A549 (cell line): ENCODE measurements at places on chromosomes 12 and 14.

DNA sequence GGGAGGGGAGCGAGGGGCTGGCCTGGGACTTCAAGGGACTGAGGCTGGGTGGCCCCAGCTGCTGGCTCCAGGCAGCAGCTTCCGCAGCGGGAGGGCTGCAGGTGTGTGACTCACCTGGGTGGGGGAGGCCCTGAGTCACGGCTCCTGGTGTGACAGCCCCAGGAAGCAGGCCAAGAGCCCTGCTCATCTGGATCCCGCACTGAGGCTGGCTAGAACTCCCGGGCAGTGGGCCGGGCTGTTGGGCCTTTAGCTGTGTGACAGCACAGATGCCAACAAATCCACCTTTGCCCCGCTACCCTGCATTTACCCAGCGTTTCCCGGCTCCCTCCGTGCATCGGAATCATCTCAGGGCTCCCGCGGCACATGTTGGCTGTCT, 180.0 kb upstream of the PRMT8 start:
- DNase-seq: no peak

- no peak for DNase-seq
These were observed 7.5 kb downstream of the TMED2 start for GRCh38 chr12:123591702-123592481.

GRCh38 chr12:130775953-130776856, 60.1 kb upstream of the RIMBP2 start:
- peak; percentile 62 for DNase-seq

- no peak for DNase-seq
These were observed 50.4 kb downstream of the ITPR2 start for GRCh38 chr12:26782372-26783130.

DNA sequence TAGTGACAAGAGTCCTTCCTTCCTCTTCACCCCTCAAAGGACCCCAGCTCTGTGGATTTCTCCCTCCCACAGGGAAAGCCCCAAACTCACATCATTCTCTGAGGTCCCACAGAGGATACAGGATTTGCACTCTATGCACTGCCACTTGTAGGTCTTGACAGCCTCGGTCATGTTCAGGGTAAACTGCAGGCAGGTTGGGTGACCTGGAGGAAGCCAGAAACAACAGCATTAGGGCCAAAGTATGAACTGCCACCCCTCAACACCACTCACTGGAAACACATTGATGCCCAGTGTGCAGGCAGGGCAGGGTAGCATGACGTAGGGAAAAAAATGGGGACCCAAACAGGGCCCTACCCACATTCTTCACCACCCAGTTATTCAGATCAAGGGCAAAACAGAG, 264.4 kb downstream of the DPF3 start:
- no peak for DNase-seq

GRCh38 chr12:93379326-93379980, 1.7 kb downstream of the NUDT4 start:
- no peak for DNase-seq

DNA sequence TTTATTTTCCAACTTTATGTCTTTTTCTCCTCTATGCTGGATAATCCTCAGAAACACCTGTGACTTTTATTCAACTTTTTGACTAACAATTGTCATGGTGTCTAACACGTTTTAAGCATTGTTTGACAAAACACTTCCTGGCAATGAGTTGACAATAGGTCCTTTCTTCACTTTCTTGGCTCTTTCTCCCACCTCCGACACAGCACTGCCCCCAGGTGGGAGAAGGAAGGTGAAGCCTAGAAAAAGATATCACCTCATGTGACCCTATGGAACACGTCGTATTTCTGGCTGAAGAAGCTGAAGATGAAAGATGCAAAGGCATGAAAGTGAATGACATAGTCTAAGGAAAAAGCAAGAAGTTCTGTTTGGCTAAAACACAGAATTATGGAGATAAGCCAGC, 430.0 kb downstream of the ETNK1 start:
- DNase-seq: peak; percentile 28

- DNase-seq: no peak
These were observed 178.1 kb downstream of the ADGRD1 start for GRCh38 chr12:131131808-131132117.

DNA sequence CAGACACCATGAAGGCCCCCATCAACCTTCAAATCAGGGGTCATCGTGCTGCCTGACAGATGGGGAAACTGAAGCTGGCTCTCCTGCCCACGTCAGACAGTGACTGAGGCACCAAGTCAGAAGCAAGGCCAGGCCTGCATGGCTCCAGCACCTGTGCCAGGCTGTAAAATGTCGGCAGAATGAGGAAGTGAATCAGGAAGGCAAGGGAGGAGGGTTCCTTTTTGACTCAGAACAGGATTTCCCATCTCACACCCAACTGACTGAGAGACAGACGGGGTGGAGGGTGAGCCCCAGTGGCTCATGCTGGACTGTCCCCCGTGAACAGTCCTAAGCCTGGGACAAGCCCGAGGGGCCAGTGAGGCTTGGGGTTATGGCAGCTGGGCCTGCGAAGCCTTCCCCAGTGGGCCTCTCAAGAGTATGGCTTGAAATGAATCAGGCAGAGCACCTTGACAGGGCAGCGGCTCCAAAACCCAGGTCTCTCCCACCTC, 20.9 kb downstream of the SYNE3 start:
- DNase-seq: no peak

DNA sequence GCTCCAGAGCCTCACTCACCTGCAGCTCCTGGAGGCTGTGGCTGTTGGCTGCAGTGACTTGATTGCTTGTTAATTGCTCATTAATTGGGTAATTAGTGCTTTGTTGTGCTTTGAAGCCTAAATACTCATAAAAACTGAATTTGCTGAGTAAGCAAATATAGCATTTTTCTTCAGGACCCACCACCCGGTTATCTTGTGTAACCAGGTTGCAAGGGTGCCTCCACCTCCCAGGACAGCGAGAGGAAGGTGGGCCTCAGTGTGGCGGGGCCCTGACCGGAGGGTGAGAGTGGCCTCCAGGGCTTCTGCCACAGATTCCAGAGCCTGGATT, 48.7 kb downstream of the FBRSL1 start:
- no peak for DNase-seq

- DNase-seq: peak; percentile 64
These were observed 96.7 kb downstream of the RFLNA start for GRCh38 chr12:124391340-124392261.

DNA sequence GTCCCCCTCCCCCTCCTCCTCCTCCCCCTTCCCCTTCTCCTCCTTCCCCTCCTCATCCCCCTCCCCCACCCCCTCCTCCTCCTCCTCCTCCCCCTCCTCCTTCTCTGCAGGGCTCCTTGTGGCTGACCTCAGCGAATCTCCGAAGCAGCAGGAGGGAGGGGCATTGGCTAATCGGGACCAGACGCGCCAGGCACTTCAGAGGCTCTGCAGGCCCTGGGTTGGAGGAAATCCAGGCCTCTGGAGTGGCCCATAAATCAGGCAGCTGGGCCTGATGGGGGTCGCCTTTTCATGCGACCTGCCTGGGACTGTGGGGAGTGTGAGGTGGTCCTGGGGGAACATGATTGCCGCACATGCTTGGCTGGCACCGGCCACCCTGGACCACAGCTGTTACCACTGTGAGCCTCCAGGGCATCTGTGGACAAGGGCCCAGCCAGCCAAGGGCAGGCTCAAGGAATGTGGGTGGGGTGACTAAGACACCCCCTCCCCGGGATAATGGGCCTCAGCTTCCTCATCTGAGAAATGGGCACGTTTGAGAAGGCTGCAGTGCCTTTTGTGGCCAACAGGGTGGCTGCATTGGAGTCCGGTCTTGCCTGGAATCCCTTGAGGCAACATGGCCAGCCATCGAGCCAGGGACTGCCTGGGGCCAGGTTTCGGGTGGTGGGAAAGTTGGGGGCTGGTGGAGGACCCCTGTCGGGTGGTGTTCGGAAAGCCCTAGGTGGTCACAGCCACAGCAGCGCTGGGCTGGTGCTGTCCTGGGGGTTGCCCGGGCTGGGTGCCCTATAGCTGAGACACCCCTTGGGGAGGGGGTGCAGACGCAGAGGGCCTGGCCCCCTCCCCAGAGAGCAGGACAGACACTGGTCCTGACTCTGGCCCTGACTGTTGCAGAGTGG, 12.0 kb downstream of the KIF26A start:
- DNase-seq: no peak
